Nephron progenitor cell (in vitro differentiated cells): ENCODE measurements at places on chromosomes 4 and X.
A peak's percentile ranks its signal among the peaks of the same experiment; 100 is the strongest.

DNA sequence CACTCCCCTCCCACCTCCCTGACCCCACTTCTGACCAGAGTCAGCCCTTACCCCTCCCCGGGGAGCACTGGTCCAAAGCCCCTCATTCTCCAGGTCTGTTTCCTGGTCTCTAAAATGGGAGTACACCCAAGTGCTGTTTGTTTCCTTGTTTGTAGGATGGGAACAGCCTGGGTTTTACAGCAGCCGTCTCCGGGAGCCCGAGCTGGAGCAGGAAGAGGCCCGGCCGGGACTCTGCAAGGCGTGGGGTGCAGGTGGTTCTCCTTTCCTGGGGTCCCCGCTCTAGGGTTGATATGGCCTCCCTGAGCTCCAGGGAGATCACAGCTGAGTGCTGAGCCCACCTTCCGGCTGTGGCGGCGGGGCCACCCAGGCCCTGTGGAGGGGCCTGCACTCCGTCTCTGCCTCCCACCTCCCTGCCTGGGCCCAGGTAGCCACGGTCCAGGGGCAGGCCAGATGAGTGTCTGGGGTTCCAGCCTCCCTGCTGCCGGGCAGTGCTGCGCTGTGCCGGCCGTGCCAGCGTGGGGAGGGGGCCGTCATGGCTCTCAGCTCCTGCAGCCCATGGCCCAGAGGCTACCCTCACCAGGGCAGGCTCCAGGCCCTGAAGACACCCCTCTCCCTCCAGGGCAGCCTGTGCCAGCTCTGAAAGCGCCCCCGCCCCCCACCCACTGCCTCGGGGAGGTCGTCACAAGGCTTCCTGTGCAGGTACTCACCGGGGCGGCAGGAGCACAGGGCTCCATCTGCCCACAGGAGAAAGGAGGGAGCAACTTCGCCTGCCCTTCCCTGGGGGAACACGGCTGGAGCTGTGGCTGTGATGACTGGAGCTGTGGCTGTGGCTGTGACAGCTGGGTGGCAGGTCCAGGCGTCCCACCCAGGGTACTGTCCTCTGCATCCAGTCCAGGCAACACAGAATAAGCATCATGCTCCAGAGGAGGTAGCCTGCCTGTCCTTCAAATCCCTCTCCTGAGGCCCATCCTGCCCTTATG is 98.8 kb downstream of the ADRA2C start:
- no peak for DNase-seq

- no peak for DNase-seq
These were observed 91.3 kb downstream of the GPM6A start for GRCh38 chr4:175720722-175721121.

- DNase-seq: no peak
These were observed 821 bp downstream of the PLK4 start for GRCh38 chr4:127881563-127881864.

- peak; percentile 36 for DNase-seq
These were observed at the start of gene DKK2 for GRCh38 chr4:107035819-107036583. Gene DKK2 (minus strand): TSS chr4:107036313. CDS start chr4:107035591, 722 bp downstream.

DNA sequence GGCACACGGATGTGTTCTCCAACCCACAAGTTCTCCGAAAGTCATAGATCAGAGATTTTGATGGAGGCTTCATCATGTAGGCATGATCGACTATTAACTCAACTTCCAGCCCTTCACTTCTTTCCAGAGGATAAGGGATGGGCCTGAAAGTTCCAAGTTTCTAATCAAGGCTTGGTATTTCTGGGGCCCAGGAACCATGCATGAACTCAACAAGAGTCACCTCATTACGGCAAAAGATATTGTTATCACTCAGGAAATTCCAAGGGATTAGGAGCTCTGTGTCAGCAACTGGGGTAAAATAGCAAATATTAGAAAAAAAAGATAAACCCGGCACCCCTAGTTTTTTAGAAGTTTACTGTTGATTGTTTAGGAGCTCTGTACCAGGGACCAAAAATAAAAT is 240.1 kb upstream of the PPP1R2C start:
- DNase-seq: no peak

- no peak for DNase-seq
These were observed 168.2 kb downstream of the AMELX start for GRCh38 chrX:11461201-11462001.

DNA sequence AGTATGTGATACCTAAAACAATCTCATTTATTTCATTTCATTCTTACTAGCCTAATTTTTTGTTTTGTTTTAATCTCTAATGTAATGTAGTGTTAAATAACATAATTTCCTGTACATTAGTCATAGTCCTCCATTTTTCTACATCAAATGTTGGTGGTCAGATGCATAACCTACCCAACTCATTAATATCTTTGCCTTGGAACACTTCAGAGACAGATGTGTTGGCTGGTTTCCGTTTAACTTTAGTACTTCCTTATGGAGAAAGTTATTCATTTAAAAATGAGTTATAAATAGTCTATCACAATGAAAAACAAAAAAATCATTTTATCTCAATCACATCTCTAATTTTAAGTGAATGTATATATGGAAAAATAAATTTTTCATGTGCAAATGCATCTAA is 190.2 kb downstream of the ANTXR2 start:
- DNase-seq: no peak

DNA sequence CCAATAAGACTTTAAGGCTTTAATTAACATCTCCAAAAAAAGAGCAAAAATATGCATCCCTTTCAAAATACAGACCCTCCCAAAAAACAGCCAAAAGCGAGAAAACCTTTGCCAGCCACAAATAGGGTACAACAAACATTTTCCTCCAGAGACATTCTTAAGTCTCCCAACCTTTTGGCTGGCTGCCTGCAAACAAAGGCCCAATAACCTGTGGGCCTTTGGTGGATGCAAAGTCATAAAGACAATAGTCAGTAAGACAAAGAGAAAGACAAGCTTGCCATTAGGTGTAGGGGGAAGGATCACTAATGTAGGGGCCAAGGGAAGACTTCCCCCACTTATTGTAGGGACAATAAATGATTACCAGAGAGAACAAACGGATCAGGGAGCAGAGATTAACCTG is 215.5 kb upstream of the ZFP42 start:
- no peak for DNase-seq

DNA sequence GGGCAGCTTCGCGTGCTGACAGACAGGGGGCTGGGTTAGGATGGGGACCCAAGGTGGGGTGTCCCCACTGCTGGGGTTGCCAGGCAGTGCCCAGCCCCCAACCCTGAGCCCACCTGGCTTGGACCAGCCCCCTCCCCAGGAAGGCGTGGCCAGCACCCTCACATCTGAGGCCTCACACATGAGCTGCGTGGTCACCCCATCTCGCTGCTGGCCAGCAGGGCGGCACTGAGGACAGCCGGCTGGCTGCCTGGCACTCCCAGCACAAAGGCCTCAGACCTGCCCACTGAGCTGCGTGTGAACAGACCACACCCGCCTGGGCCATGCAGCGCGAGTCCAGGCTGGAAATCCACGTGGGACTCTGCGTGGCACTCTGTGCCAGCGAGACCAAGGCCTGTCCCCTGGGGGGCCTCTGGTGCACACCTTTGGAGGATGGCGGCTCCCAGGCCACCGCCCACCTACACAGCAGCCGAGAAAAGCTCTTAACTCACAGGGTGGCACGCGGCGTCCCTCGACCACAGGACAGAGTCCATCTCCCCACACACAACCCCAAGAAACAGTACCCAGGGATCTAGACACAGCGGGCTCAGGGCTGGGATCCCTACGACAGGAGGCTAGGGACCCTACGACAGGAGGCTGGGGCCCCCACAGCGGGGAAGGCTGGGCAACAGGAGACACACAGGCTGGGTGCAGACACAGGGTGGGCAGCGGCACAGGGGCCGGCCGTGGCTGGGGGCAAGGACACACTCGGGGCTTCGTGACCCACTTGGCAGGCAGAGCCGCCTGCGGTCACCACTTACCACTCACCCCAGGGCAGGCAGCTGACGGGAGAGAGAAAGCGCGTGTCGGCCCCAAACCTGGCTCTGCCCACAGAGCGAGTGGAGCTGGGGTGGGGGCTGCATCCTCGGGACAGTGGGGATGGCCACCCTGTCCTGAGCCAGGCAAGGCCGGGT is 9.8 kb downstream of the DGKQ start:
- DNase-seq: no peak

- no peak for DNase-seq
These were observed 6.7 kb downstream of the BBS12 start for GRCh38 chr4:122739174-122739573.

DNA sequence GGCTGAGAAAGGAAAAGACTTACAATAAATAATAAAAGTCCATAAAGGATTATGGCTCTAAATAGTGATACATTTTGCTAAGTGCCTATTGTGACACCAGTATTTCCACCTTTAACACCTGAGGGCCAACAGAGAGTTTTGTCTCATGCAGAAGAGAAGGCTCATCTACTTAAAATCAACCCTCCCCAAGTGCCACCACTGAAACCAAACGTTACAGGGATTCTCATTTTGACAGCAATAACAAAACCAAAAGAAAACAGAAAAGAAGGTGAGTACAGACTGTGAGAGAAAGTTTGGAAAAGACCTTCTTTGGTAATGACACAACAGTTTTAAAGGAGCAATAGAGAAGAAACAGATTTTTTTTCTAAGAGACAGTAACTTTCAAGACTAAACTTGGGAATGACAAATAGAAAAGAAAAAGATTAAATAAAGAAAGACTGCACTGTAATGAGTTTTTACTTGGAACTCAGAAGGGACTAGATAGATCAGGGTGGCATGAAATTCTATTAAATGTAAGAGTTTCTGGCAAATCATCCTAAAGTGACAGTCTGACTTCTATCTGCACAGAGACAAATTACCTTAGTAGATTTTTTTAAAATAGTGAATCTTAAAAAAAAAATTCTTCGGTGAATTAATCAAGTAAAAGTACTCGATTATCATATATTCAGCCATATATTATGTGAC is 109.7 kb downstream of the ZNF827 start:
- DNase-seq: no peak

DNA sequence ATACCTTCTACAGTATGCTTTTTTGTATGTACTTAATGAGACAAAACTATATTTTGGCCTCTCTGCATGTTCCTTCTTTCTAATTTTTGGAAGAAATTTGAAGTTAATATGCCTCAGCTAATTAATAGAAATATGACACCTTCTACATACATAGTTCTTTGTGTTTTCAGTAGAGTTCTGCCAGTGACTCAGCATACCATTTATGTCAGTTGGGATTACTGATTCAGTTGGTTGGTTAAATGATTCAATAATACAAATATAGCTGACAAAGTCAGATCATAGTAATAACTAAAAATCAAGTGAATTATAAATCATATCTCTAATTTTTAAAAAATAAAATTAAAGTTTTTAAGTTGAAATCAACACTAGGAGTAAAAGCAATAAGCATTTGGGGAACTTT is 16.8 kb downstream of the BTC start:
- DNase-seq: no peak

GRCh38 chrX:149312988-149313387 is 192.1 kb downstream of the IDS start:
- no peak for DNase-seq

DNA sequence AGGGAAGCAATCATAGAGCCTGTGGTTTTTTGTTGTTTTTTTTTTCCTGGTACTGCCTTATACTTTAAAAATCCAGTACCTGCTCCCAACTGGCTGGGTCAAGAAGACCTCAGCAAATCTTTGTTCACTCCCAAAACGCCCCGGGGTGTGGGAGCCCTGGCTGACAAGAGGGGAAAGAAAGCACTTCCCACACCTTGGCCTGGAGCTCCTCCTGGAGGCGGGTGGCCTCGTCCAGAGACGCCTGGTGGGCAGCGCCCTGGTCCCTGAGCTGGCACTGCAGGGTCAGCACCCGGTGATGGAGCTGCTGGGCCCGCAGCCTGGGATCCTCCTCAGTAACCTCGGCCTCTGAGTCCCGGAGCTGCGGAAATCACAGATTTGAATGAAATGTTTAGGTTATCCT is 38.2 kb downstream of the C4orf50 start:
- DNase-seq: peak; percentile 60

DNA sequence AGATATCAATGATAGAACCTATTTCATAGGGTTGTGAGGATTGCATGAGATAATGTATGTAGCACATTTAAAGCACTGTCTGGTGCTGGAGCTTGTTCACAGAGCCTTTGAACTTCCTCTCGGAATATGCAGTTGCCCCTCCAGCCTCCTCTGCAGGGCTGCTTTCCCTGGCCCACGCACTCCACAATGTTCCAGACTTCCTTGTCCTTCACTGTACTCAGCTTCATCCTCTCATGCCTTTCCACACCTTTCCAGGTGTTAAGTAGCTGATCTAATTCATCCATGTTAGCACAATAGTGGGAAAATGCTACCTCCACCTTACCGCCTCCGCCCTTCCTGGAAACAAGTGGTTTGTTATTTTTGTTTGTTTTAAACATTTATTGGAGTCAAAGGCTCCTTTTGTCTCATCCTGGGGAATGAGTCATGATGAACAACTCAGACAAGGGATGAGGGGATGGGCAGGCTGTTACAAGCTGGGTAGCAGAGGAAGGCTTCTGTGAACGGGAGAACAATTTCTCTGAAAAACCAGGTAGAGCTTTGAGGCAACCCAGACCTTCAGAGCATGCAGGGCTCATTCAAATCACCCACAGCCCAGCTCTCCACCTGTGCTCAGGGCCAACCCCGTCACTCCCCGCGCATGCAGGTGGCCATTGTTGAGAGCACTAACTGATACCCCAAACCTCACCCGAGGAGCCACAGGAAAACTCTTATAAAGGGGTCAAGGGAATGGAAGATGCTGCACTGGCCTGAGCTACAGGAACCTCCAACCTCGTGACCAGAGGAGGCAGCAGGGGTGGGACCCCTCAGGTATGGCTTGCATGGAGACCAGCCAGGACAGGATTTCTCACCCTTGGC is 84.9 kb upstream of the TBL1X start:
- no peak for DNase-seq

- no peak for DNase-seq
These were observed 201.3 kb upstream of the CPEB2 start for GRCh38 chr4:14800977-14801376.

DNA sequence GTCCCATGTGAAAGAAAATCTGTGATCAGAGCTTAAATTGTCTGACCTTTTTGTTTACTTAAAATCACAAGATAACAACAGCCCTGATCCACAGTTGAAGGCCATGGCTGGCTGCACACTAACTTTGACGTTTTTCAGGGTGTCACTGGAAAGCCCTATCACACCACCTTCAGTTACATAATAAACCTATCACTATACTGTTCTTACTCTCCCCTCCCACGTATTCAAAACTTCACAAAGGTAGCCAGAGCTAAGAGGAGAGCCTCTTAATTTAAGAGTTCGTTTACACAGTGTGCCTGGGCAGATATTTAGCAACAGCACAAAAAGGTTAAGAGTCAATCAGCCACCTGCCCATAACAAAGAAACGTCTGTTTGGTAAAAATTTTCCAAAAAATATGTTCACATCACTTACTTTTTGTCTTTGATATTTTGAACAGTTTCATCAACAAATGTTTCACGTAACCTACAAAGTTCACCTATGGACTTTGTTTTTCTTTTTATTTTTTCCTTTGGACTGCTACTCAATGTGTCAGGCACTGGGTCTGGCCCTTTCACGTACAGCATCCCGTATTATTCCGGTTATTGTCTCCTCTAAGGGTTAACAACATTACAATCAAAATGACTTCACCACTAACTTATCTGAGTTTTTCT is 25.0 kb downstream of the RFC1 start:
- no peak for DNase-seq

GRCh38 chr4:38673130-38673978 is 9.4 kb downstream of the KLF3 start:
- DNase-seq: no peak
